A549 (cell line): ENCODE measurements at places on chromosomes 1 and 21.

DNA sequence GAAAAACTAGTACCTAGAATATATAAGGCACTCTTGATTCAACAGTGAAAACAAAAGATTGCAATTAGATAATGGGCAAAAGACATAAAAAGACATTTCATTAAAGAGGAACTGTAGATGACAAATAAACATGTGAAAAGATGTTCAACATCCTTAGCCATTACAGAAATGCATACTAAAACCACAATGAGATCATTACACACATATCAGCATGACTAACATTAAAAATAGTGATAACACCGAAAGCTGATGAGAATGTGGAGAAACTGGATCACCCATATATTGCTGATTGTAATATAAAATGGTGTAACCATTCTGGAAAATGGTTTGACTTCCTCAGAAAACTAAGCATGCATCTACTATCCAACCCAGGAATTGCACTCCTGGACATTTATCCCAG is 340.3 kb downstream of the SEC16B start:
- no peak for DNase-seq

DNA sequence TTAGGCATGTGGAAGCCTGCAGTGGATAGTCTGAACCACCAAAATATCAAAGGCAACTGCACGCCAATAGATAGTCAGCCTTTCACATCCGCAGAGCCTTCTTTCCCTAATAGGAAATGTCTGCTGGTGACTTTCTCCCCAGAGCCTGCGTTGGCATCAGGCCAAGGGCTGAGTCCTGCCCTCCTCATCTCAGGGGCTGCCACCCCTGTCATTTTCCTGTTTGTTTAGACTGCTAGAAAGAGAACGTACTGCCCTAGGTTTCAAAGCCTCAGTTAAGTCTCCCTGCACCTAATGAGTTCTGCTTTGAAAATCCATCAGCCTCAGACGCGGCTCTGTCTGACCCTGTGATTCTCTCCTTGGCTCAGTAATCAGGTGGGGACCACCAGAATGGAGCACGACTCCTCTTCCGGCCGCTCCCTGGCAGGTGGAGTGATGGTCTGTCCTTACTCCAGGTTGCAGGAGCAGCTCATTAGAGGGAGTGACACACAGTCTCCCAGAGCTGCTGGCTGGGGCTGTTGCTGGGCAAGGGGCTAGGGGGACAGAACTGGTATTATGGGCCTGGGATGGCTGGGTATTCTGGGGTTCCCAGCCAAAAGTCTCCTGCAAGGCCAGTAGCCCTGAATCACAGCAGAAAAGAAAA is 27.3 kb downstream of the STUM start:
- DNase-seq = no peak

DNA sequence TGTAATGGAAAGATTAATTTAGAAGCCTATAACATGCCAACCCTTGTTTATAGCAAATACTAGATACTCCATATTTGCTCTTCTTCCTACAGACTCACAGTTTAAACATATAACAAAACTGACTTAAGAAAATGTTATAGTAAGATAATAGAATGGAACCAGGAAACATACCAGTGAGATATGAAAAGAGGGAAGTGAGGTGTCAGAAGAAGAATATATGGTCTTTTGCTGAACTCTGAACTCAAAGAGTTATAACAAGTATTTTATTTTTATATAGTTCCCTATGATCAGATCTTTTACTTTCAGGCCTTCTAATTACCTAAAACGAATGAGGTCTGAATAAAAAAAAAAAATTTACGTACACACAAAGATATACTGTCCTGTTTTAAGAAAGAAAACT is 20.9 kb downstream of the TMED5 start:
- no peak for DNase-seq

GRCh38 chr1:27006683-27007082 is 6.0 kb downstream of the TENT5B start:
- no peak for DNase-seq

GRCh38 chr1:211641044-211641800 is 34.2 kb downstream of the NEK2 start:
- DNase-seq = no peak

DNA sequence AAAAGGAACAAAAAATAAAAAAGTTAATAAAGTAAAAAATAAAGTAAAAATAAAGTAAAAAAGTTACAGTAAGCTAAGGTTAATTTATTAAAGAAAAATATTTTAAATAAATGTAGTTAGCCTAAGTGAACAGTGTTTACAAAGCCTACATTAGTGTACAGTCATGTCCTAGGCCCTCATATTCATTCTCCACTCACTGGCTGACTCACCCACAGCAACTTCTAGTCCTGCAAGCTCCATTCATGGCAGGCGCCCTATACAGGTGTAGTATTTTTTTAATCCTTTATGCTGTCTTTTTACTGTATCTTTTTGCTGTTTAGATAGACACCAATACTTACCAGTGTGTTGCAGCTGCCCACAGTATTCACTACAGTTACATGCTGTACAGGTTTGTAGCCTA is 12.4 kb downstream of the ADAR start:
- DNase-seq = no peak

- no peak for DNase-seq
These were observed 16.1 kb upstream of the ACTL8 start for GRCh38 chr1:17739050-17739449.

DNA sequence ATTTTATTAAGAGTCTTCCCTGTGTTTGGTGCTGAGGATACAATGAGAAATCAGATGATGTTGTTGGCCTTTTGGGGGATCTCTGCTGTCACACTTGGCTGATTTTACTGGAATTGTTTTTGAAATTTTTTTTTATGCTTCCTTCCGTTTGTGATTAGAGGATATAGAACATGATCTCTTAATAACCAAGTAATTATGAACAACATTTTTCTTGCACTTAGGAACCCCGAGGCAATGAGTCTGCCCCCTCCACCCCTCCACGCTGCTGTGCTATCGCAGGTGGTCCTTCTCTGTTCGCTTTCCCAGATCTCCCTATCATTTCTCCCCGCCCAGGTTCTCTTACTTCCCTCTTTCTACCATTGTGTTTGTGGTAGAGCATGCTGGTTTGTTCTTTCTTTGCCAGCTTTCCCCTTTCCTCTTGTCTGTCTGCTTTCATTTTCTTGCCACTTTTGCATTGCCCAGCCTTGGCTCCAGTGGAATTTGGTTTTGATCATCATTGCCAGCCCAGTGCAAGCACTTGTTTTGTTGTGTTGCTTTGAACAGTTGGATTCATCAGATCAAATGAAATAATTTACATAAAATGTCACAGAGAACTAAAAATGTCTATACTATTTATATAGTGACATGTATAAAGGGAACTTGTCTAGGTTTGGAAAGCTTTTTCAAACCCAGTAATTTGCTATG is 73.1 kb upstream of the SCCPDH start:
- no peak for DNase-seq

- DNase-seq = no peak
These were observed 89.9 kb downstream of the FOXD2 start for GRCh38 chr1:47527653-47528272.

- no peak for DNase-seq
These were observed 111.6 kb downstream of the SIPA1L2 start for GRCh38 chr1:232518349-232518748.
